ENCODE measurements at places on chromosomes 2 and 18.
A peak's percentile ranks its signal among the peaks of the same experiment; 100 is the strongest.

- no peak for DNase-seq
Observed at GRCh38 chr2:16190446-16191270, 250.3 kb downstream of the MYCN start.

- DNase-seq = no peak
Observed at GRCh38 chr2:144137272-144137671, 382.6 kb downstream of the ZEB2 start.

DNA sequence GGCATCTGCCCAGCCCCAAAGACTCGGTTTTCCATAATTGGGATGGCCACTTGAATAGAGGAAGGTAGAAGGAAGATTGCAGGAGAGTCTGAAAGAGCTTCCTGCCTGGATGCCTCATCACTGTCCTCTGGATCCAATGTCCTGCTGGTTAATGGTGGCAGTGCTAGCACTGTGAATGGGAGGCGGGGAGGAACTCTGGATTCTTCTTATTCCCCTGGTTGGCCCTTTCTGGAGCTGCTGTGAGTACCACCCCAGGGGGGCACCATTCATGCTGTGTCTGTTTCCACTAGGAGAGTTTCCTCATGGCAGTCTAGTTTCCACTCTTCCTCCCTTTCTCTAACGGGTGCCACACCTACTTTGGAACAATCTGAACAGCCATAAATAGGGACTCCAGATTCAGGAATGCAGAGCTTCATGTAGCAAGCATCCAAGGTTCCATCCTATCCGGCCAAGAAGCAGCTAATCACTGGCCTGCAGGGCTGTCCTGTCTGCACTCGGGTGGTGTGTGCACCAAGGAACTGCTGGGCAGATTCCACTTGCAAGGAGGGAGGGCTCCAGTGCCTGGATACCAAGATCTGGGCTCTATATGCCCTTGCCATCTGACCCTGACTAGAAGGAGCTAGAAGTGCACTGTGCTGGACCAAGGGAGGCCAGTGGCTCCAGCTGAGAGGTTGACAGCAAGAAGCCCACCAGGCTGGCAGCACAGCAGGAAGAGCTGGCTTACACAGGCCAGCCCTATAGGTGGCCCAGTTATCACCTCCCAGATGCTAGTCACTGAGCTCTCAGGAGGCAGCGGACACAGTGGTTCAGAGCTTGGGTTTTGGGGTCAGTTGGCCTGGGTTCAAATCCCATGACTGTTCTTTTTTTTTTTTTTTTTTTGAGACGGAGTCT is 4.6 kb upstream of the ATOH8 start:
- peak; percentile 78 for DNase-seq

GRCh38 chr18:59340312-59340711 is 18.8 kb downstream of the LMAN1 start:
- no peak for DNase-seq

DNA sequence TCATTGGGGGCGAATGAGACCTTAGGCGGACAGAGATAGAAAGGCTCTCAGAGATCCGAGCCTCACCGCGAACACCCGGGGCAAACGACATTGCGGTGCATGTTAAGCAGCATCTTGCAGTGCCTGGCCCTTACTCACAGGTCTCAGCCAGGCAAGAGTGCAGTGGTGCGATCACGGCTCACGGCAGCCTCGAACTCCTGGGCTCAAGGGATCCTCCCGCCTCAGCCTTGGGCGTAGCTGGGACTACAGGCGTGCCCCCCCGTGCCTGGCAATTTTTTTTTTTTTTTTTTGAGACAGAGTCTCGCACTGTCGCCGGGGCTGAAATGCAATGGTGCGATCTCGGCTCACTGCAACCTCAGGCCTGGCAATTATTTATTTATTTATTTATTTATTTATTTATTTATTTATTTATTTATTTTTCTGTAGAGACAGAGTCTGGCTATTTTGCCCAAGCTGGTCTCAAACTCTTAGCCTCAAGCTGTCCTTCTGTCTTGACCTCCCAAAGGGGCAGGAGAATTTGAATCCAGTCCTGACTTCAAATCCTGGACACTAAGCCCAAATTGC is 1.3 kb downstream of the LAMA3 start:
- DNase-seq = no peak

- DNase-seq = no peak
Observed at GRCh38 chr2:45232818-45233217, 223.6 kb upstream of the SIX2 start.

- no peak for DNase-seq
Observed at GRCh38 chr2:99079226-99079625, 62.3 kb upstream of the C2orf15 start.

- DNase-seq = no peak
Observed at GRCh38 chr2:231286964-231287363, 88.5 kb downstream of the ARMC9 start.

GRCh38 chr2:100592226-100592625 is 29.4 kb downstream of the PDCL3 start:
- no peak for DNase-seq

- DNase-seq = peak; percentile 81
Observed at GRCh38 chr2:144510294-144510991, 9.5 kb downstream of the ZEB2 start.

GRCh38 chr2:133829450-133830020 is 261.3 kb upstream of the NCKAP5 start:
- DNase-seq = no peak

GRCh38 chr2:10819714-10820314 is 7.2 kb upstream of the PDIA6 start:
- no peak for DNase-seq

DNA sequence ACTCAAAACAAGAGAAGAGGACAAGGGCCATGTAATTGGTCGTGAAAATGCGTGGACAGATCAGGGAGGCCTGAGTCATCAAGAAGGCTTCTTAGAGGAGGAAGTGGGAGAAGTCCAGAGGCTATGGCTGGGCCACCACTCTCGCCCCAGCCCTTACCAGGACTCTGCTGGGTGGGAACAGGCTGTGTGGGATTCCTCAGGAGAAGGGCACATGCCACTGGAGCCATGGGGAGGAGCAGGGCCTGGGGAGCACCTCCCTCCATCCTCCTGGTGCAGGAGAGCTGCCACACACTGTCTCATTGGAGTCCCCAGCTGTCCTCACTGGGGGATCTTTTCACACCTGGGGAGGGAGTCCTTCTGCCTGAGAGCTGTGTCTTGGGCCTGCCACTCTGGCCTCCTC is 9.4 kb upstream of the RALB start:
- no peak for DNase-seq

DNA sequence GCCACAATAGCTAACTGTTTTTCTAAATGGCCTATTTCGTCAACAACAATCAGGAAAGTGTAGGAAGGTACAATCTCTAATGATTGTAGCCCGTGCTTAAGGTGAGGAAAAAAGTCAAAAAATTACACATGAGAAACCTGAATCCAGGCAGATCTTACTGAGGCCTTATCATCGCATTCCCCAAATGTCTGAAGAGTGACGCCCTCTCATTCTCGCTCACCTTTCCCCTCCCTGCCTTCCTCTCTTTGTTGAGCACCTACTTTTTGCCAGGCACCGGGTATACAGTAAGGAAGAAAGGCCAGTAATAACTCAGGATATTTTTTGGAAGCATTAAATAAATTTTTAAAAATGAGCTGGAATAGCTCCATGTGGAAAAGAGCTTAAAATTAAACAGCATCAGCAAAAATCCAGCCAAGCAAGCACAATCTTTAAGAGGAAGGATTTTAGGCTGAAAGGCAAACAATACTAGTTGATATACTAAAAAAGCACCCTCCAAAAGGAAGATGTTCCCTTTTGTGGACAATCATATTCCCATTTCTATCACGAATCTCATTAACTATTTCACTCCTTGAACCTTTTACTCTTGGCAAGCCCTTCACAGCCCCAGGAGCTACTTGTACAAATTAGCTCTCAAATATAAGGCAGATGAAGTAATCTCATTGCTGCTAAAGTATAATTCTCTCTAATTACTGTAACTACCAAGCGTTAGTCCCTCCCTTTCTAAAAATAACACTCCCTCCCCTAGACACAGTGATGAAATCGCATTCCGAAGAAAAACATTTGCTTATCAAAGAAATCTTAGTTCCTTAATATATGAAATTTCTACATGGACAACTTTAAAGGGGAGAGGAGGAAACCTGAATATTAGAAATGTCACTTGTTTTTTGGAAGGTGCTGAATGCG is 40.0 kb downstream of the STAT1 start:
- no peak for DNase-seq

- DNase-seq = peak; percentile 74
Observed at GRCh38 chr2:129849559-129850160, 129.8 kb upstream of the RAB6C start.

Measured in muscle of back (tissue), 13 donors.